ENCODE measurements at places on chromosomes 5 and 9. TPM values are rescaled to one million over a fixed set of nuclear protein-coding genes. Genes with fewer than 3 reads are reported as not detected.

Gene SMIM33
- total RNA-seq, result not detected

Gene IFNA13
- not detected for total RNA-seq

Gene MAST4
- 16.8 TPM for total RNA-seq

Gene COX7C
- 265 TPM for total RNA-seq

Gene AMBP
- total RNA-seq, result 0.27 TPM

Gene FOXD4L6
- not detected for total RNA-seq

Gene PCDHA1
- total RNA-seq, result 0.09 TPM

Gene ENTPD8
- total RNA-seq, result not detected

Gene SLIT3
- total RNA-seq, result 52.5 TPM

Gene NPR2
- 21.4 TPM for total RNA-seq

Gene RABEPK
- 25.2 TPM for total RNA-seq

Gene HAVCR2
- 0.36 TPM for total RNA-seq

Gene ANKRD55
- not detected for total RNA-seq

Gene CDC42SE2
- total RNA-seq, result 14.2 TPM

Gene NSUN2
- 29.0 TPM for total RNA-seq

Gene RABGAP1
- 50.3 TPM for total RNA-seq

Gene MED27
- total RNA-seq, result 29.4 TPM

Data from fibroblast of the aortic adventitia (primary cell).